ENCODE measurements at places on chromosomes 4 and X. TPM values are rescaled to one million over a fixed set of nuclear protein-coding genes. Genes with fewer than 3 reads are reported as not detected.

Gene FAM156B
- total RNA-seq: 22.0 TPM

Gene PCDH19
- 0.16 TPM for total RNA-seq

Gene NAP1L2
- not detected for total RNA-seq

Gene NWD2
- not detected for total RNA-seq

Gene GSTCD
- total RNA-seq: 17.7 TPM

Gene TMEM31
- not detected for total RNA-seq

Gene ANKRD37
- total RNA-seq: 19.1 TPM

Gene TCP11X2
- total RNA-seq: not detected

Gene SPATA4
- total RNA-seq: not detected

Gene CFAP99
- total RNA-seq: not detected

Gene PPP3CA
- 24.6 TPM for total RNA-seq

Gene HHIP
- total RNA-seq: 27.4 TPM

Gene AFP
- total RNA-seq: not detected

Gene TMSB15A
- 0.36 TPM for total RNA-seq

Gene VBP1
- 53.6 TPM for total RNA-seq

Gene TLL1
- 0.16 TPM for total RNA-seq

Gene FRG2
- not detected for total RNA-seq

Gene HTN3
- total RNA-seq: not detected

Gene RAI2
- not detected for total RNA-seq

Gene UTP14A
- total RNA-seq: 17.2 TPM

Gene CXCR3
- not detected for total RNA-seq

Measured in cardiac atrium fibroblast (primary cell).